ENCODE measurements at places on chromosomes 7 and 10.

DNA sequence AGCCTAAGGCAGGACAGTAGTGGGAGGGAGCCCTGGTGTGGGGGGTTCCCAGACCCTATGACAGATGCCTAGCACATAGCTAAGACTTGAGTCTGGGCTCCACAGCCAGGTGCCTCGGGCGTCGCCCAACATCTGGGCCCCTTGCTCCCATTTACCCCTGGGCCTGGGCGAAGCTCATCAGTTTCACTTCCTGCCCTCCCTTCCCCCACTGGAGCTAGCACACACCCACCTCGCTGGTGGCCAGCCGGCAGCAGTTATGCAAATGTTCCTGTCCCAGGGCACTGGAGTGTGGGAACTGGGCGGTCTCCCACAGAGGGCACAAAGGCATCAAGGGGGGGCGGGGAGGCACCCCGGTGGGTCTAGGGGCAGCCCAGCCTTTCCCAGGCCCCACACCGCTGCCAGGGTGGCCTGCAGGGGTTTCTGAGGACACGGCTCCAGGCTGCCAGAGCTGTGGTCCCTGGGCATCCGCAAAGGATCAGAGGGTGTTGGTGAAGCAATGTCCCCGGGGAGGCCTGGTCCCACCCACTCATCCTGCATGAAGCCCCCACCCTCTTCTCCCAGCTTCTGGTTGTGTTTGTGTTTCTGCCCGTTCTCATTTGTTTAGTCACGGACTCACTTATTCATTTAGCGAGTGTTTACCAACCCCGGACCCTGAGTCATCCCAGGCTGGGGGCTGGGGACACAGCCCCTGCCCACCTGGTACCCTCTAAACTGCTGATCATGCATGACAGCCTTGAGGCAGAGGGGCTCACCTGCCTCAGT is 20.4 kb downstream of the SH2B2 start:
- peak; percentile 72 for DNase-seq

DNA sequence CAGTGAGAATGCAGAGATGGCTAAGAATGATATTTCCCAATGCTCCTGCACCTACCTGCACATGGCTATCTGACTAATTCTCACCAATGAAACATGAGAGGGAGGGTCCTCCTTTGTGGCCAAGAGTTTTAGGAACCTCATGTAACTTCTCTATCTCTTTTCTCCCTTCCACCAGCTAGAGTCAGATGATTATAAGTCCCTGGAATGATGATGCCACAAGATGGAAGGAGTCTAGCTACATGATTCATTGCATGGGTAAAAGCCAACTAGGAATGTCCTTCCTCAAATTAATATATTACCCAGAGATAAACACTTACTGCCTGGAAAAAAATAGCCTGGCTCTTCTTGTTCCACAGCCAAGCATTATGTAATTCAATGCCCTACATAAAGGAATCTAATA is 55.1 kb upstream of the AASS start:
- no peak for DNase-seq

DNA sequence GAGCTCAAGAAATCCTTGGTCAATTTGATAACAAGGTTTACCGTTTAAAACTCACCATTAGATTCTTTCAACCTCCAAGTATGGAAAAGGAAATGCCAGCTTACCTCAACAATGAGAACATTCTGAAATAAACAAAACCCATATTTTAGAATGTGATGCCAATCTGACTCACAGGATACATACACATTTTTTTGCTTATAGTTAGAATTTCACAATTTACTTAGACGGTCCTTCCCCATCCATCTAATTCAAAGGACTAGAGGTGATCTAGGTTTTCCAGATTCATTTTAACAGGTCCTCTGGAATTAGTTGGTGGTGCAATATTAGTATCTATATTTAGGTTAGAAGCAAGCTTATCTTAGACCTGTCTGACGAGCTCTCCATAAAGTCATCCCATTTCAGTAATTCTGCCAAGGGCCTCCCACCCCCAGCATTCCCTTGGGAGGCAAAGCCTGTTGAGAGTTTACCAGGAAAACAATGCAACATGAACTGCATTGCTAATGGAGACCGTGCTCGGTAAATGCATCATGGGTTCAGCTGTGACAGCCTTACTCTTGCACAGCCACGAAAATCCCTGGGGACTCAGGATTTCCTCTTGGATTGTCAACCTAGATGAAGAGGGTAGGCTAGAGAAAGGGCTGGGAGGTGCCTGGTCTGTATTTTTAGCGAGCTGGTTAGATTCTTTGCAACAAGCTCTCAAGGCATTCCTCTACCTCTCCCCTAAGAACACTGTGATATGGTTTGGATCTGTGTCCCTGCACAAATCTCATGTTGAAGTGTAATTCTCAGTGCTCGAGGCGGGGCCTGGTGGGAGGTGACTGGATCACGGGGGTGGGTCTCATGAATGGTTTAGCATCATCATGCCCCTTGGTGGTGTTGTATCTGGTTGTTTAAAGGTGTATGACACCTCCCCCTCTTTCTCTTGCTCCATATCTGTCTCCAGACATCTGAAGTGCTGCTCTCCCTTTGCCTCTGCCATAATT is 93.8 kb downstream of the PRTFDC1 start:
- no peak for DNase-seq

DNA sequence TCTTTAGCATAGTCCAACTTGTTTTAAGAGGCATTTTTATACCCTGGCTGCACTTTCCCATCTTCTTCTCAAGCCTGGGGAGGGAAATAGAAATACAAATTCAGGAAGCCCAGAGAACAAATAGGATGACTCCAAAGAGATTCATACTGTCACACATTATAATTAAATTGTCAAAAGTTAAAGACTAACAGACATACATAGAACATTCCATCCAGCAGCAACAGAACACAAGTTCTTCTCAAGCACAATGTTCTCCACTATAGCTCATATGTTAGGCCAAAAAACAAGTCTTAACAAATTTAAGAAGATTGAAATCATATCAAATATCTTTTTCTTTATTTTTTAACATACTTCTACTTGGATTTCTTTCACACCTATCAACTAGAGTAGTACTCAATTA is 75.7 kb downstream of the ANKRD7 start:
- no peak for DNase-seq

- no peak for DNase-seq
These were observed 492.4 kb downstream of the IPMK start for GRCh38 chr10:57775250-57775649.

- DNase-seq: no peak
These were observed 11.3 kb downstream of the MTG1 start for GRCh38 chr10:133405272-133405671.

GRCh38 chr7:131950758-131951157 is 394.3 kb upstream of the PODXL start:
- DNase-seq: no peak

- DNase-seq: no peak
These were observed 60.6 kb upstream of the AKR1C1 start for GRCh38 chr10:4902571-4903011.

DNA sequence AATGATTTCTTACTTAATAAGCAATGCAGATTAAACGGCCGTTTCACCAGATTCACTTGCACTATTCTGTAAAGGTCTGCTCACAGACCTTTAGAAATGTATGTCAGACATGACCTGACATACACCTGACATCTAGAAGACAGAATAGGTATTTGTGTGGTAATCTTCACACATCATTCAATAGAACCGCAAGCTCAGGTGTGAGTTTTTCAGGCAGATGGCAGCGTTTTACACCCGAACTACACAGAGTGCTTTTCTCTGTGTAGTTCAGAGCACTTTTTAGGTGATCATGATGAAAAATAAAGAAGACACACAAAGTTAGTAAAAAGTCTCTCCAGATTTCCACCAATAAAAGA is 63.2 kb downstream of the PRKCQ start:
- DNase-seq: no peak

GRCh38 chr7:8536431-8536830 is 103.0 kb downstream of the NXPH1 start:
- DNase-seq: no peak

DNA sequence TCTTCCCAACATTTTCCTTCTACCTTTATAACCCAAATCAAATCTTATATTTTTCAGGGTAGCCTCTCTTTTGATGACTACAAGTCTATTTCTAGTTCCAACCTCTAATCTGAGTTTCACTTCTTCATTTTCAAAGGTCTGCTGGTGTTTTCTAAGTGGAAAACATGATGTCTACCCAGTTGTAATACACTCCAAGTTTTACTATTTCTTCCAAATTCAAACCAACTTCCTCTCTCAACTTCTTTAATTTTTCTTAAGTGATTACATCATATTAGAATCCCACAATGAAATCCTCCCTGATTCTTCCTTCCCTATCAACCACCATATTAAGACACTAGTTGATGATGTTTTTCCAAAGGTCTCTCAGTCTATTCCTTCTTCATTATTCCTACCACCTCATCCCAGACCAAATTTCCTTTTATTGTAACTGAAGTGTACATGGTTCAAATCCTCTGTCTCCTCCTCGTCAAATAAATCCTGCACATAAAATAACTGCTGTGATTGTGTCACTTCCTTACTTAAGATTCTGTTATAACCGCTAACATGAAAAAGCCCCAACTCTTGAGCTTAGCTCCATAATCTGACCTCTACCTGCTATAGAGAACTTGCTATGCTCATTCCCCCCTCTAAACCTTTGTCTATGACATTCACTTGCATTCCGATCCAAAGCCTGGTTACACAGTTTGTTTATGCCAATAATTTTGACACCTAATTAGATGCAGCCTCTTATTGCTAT is 12.7 kb downstream of the TAS2R38 start:
- DNase-seq: no peak

DNA sequence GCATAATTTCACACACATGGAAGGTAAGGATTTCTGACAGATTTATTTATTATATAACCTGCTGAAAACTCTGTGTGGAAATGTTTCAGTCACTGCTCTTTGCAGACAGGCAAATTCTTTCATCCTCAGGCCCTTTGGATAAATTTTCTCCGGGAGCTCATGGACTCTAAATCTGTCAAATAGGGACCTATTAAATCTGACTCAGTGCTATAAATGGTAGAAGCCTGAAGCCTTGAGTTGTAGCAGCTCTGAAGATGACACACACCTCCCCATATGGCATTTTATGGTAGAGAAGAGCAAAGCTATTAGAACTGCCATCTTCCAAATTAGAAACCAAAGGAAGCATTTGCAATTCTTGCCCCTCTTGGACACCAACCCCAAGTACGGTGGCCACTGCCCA is 808.7 kb downstream of the XPNPEP1 start:
- DNase-seq: no peak
